ENCODE measurements at places on chromosomes 2 and 18. TPM values are rescaled to one million over a fixed set of nuclear protein-coding genes. Genes with fewer than 3 reads are reported as not detected.

Gene PHOSPHO2
- 4.5 TPM for total RNA-seq

Gene TLX2
- not detected for total RNA-seq

Gene SALL3
- total RNA-seq: not detected

Gene SCYGR4
- not detected for total RNA-seq

Gene ANKRD23
- 2.3 TPM for total RNA-seq

Data from upper lobe of left lung (tissue), 6 donors.